Ascending aorta (tissue), 2 donors: ENCODE measurements at places on chromosomes 6 and 20. TPM values are rescaled to one million over a fixed set of nuclear protein-coding genes. Genes with fewer than 3 reads are reported as not detected.

GRCh38 chr6:161439093-161439492, 165.2 kb upstream of the AGPAT4 start:
- no peaks in the 10 kb centered on the region for H3K27me3 ChIP-seq
- no peak overlapping the region for H3K27ac ChIP-seq
- H3K36me3 ChIP-seq, result no peaks in the 10 kb centered on the region
- DNase-seq, result no peak

DNA sequence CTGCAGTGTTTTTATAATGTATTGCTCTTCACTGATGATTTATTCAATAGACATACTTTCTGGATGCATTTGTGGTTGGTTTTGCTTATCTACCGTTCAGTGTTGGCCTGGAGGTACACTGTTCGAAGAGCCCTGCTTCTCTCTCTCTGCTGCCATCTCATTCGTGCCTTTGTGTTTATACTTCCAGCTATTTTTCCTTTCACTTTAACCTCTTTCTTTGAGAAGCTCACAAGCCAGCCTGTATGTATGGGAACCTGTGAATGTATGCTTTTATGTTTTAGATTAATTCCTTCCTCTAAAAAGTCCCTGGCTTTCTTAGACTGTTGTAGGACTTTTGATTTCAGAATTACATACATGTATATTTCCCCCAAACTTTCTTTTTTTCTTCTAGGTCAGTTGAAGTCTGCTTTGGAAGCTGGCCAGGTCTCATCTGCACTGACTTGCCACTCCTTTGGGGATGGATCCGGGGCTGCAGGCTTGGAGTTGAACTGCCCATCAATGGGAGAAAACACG, 83.0 kb downstream of the SCAND1 start:
- DNase-seq, result no peak
- peak overlapping the region; percentile 18 for H3K4me3 ChIP-seq
- H3K27ac ChIP-seq, result peak overlapping the region; percentile 77
- H3K27me3 ChIP-seq, result no peaks in the 10 kb centered on the region
- H3K4me1 ChIP-seq, result peaks cover 9% of the 10 kb centered on the region

DNA sequence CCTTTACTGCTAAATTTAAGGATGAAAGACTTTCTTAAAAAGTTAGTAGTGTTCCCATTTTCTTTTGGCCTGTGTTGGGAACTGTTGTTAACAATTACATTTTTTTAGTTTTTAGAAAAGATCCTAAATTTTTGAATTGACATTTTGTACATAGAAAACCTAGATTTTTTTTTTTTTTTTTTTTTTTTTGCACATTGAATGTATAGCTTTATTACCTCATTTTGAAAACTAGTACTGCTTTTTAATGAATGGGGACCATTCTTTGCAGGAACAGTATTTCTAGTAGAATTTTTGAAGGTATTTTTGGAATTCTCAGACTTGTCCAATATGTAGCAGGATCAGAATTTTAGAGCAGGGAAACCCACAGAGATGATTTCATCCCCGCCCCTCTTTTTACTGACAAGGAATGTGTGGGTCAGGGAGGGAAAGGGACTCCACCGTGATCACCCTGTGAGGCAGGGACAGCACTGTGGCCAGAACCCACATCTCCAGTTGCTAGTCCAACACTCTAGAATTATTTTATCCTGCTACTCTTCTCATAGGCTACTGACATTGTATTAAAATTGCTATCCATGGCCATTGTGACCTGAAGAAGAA, 154.4 kb upstream of the SUPT3H start:
- no peak overlapping the region for H3K27ac ChIP-seq
- H3K4me1 ChIP-seq, result no peaks in the 10 kb centered on the region
- H3K27me3 ChIP-seq, result no peaks in the 10 kb centered on the region
- H3K4me3 ChIP-seq, result no peak overlapping the region
- no peaks in the 10 kb centered on the region for H3K36me3 ChIP-seq
- DNase-seq, result no peak

DNA sequence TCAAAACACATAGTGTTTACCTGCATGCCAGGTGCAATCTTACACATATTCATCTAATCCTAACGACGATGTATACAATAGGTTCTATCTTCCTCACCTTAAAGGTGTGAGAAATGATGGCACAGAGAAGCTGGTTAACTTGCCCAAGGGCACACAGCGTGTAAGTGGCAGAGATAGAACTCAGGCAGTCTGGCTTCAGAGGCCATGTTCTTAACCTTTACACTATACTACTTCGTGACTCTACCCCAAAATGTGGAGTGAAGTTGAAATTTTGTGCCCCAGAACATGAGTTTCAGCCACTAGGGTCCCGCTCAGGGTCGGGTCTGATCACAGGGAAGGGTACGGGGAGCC, 584 bp downstream of the VPS52 start:
- H3K4me3 ChIP-seq, result peak overlapping the region; percentile 94
- peaks cover 63% of the 10 kb centered on the region for H3K36me3 ChIP-seq
- no peaks in the 10 kb centered on the region for H3K27me3 ChIP-seq
- H3K27ac ChIP-seq, result peak overlapping the region; percentile 96
- H3K4me1 ChIP-seq, result peaks cover 3% of the 10 kb centered on the region

DNA sequence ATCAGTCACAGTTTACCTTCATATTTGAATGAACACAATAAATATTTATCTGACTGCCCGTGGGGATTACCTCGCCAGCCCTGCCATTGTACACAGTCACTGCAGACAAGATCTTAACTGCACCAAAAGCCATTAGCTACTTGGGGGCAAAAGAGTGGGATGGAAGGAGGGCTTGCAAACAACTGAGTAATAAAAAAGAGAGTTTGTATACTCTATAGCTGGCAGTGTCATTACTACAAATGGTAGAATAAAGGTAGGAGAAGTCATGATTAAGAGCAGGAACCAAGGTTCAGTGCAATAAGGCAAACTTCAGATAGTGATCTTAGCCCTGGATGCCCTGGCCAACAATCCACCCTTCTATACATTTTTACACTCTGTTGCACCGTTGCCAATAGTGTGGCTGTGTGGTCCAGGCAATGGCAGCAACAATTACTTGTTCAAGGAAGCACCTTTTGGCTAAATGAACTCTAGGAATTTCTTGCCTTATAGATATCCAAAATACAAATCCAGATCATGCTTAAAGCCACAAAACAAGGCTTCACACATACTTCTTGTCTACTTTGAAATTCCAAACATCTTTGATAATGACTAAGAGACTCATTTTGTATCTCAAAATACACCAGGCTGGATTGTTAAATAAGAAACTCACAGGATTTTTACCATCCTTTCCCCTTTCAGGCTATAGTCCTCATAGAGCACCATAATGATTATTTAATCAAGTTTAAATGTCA, 955.4 kb upstream of the ADGRB3 start:
- no peaks in the 10 kb centered on the region for H3K36me3 ChIP-seq
- peak overlapping the region; percentile 20 for H3K27ac ChIP-seq
- H3K27me3 ChIP-seq, result no peaks in the 10 kb centered on the region
- H3K4me3 ChIP-seq, result no peak overlapping the region
- H3K4me1 ChIP-seq, result no peaks in the 10 kb centered on the region

DNA sequence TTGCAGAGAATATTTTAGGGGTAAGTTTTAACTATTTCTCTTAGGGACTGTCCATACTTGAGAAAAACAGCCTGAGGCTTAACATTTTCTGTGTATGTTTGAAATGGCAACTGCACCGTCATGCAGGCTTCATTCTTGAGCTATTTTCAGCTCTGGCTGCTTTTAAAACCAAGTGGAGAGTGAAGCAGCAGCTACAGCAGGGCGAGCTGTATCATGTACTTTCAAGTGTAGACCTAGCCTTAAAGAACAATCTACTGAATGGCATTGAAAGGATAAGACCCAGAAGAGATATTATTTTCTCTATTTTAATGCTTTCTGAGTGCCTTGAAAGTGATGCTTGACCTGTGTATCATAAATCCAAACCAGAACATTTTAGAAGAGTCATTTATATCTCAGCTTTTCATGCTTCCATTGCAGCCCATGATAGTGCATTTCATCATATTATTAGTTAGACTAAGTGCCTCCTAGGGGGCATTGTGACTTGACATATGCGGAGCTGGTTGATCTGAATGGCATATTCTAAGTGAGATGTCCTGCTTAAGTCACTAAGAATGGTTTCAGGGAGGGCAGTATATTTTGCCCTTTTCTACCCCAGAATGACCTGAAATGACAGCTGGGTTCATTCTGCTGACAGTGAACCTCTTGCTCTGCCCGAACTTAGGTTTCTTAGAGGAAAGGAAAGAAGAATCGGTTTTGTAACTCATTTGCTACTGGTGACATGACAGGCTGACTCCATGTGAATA, 85.3 kb downstream of the NKAIN2 start:
- no peak for DNase-seq
- no peak overlapping the region for H3K4me3 ChIP-seq
- no peaks in the 10 kb centered on the region for H3K27me3 ChIP-seq
- no peaks in the 10 kb centered on the region for H3K4me1 ChIP-seq
- no peaks in the 10 kb centered on the region for H3K36me3 ChIP-seq

DNA sequence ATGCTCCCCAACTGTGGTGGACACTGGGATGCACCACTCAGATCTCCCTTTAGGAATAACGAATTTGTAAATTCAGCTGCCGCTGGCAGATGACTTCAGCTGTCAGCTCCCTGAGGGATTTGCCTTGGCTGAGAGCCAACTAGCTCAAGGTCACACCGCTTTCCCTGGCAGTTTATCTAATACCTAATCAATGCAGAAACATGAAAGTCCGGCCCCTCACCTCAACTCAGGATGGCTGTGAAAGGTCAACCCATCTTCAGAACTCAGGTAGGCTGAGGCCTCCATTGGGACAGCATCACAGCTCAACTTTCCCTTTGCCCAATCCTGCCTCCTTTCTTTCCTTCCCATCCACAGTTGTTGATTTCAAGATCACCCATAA, 22.8 kb upstream of the SCGN start:
- H3K27ac ChIP-seq, result no peak overlapping the region
- H3K4me1 ChIP-seq, result no peaks in the 10 kb centered on the region
- DNase-seq, result no peak
- H3K4me3 ChIP-seq, result no peak overlapping the region
- no peaks in the 10 kb centered on the region for H3K36me3 ChIP-seq

- H3K4me3 ChIP-seq, result no peak overlapping the region
- no peaks in the 10 kb centered on the region for H3K4me1 ChIP-seq
- H3K27ac ChIP-seq, result no peak overlapping the region
- H3K36me3 ChIP-seq, result no peaks in the 10 kb centered on the region
- no peak for DNase-seq
Measured at GRCh38 chr6:122878796-122879195, 89.7 kb downstream of the SMPDL3A start.

Gene FERMT1
- total RNA-seq, result 0.75 TPM

Gene PSORS1C1
- not detected for total RNA-seq
